Posterior vena cava (tissue), 2 donors: ENCODE measurements at places on chromosomes 5 and 9. TPM values are rescaled to one million over a fixed set of nuclear protein-coding genes. Genes with fewer than 3 reads are reported as not detected.

DHX29 gene
- 34.0 TPM for total RNA-seq

ENTPD8 gene
- total RNA-seq: not detected

MLANA gene
- total RNA-seq: not detected

SLC1A1 gene
- total RNA-seq: 2.5 TPM

DNA sequence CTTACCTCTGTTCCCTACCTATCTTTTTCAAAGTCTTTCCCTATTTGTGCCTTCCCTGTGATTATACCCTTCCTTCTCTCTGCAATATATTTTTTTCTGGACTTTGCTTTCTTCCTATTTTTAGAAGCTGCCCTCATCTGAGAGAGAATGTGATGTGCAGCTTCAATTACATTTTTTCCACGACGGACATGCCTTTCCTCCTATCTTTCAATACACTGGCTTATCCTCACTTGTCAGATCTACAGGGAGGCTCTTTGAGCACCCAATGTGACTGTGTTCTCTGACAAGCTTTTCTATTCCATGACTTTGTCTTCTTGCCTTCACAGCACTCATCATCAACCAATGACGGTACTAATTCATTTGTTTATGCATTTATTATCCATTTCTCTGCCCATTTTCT is 227.9 kb upstream of the CLINT1 start:
- no peak for DNase-seq

- no peak for DNase-seq
Observed at GRCh38 chr9:76654575-76654974, 109.7 kb upstream of the PCA3 start.

GRCh38 chr9:28024676-28025075 is 451.4 kb upstream of the C9orf72 start:
- no peak for DNase-seq

- no peak for DNase-seq
Observed at GRCh38 chr9:127049044-127049443, 73.4 kb downstream of the ANGPTL2 start.

DNA sequence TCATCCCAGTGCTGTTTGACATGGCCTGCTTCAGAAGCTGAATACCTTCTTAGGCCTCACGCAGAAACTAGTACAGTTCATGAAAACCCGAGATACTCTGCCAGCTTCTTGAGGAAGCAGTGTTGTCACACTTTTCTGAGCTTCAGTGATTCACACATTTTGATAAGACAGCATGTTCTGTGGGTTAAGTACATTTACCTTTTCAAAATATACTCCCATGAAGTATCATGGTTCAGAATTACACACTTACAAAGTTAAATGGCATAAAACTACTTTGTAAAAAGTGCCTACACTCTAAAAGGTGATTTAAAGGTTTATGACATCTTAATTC is 56.9 kb downstream of the VCAN start:
- no peak for DNase-seq
